ENCODE measurements at places on chromosomes 4 and X.

DNA sequence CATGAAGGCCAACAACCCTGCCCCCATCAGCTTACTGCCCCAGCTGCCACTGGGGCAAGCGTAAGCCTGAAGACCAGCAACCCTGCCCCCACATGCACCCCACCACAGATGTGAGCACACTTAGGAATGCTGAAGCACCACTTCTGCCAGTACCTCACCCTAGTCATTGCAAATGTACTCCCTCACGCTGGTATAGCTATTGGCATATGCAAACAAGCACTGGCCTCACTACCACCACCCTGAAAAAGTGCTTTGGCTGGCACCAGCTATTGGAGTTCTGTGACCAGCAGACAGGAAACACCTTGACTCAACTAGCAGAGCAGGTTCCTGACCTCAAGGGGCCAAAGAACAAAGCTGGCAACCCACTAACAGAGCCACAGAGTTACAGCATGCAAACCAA is 534.4 kb upstream of the POU3F4 start:
- DNase-seq, result no peak

DNA sequence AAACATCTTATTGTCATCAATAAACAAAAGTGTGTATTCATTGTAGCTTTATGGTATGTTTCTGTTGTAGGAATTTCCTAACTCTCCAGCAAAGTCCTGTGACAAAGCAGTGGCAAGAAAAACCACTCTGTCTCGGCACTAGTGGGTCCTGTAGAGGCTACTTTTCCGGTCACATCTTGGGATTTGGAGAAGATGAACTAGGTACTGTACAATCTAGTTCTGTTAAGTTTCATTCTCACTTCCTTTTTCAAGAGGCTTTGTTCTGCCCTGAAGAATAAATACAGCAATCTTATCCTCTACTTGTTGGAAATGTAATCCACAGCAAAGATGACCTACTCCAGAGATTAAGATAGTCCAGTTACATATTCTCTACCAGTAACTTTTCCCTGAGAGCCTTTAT is 69.3 kb downstream of the HHIP start:
- DNase-seq, result no peak

GRCh38 chr4:6278801-6279197 is 9.1 kb downstream of the WFS1 start:
- no peak for DNase-seq

- no peak for DNase-seq
These were observed 16.8 kb downstream of the CD38 start for GRCh38 chr4:15794905-15795304.

DNA sequence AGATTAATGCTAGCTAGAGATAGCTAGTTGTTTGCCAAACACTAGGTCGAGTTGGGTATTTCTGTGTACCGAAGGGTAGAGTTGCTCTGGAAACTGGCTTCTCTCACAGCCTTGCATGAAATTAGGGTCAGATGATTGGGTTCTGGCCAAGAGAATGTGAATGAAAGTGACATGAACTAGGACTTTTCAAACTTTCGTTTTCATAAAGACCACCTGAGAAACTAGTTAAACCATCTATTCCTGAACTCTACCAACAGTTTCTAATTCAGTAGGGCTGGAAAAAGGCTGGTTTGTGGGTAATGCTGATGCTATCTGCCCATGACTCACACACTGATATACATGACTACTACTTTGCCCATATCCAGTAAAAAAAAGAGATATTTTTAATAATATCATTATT is 157.6 kb downstream of the GASK1B start:
- DNase-seq, result peak; percentile 39
